ENCODE measurements at places on chromosomes 13 and 19.

GRCh38 chr19:2325281-2326046, 2.9 kb downstream of the LSM7 start:
- DNase-seq, result no peak

DNA sequence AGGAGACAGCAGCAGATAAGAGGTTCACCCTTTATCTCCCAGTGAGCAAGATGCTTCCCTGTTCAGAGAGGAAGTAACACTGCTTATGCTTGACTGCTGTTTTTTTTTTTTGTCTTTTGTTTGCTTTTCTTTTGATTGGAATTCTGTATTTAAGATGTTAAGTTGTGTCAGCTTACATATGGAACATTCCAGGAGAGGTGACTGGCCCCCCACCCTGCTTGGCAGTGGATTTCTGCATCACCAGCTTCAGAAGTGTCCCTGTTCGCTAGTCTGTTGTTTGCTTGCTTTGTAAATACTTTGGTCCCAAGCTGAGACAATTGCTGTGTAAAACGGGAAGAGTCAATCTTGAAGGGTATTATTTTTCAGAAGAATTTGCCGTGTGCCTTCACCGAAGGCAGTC, 43.0 kb downstream of the IFT88 start:
- no peak for DNase-seq

DNA sequence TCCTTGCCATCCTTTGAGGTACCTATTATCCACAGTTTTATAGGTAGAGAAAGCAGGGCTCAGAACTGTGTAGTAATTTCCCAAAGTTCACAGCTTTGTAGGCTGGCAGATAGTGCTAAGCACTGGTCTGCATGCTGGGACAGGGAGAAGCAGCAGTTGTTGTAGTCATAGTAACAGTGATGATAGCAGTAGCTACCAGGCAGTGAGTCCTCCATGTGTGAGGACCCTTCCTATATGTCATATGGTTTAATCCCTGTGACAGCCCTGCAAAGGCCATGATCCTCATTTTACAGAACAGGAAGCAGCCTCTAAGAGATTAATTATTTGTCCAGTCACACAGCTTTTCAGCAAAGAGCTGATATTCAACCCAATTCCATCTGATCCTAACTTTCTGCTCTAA, 21.0 kb downstream of the SERP2 start:
- DNase-seq, result no peak

GRCh38 chr13:36000028-36000427, 131.2 kb downstream of the DCLK1 start:
- DNase-seq, result no peak

DNA sequence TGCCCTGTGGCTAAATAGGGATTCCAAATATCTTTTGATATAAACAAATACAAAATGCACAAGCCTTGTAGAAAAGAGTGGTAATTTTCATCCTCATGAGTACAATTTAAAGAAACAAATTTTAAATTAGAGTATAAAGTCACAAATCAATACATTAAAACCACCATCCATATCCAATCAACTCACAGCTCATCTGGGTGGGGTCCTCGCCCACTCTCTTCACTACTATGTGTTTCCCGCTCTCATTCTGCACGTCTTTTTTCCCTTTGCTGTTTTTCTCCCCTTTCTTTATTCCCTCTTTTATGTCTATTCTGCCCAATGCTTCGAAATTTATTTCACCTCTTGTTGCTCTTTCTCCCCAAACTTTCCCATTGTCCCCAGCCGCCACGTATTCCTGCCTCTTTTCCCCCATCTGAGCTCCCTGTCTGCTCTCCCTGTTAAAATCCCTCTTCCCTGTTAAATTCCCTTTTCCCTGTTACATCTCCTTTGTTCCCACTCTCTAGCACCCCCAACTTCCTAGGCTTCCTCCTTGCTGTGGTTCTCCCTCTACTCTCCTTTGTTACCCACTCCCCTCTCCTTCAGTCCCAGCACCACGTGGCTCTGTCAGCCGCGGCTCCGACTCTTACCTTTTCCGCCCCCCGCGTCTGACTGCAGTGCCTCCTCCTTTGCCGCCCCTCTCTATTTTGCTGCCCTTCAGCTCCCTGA, 1.3 kb downstream of the ZNF616 start:
- peak; percentile 69 for DNase-seq

DNA sequence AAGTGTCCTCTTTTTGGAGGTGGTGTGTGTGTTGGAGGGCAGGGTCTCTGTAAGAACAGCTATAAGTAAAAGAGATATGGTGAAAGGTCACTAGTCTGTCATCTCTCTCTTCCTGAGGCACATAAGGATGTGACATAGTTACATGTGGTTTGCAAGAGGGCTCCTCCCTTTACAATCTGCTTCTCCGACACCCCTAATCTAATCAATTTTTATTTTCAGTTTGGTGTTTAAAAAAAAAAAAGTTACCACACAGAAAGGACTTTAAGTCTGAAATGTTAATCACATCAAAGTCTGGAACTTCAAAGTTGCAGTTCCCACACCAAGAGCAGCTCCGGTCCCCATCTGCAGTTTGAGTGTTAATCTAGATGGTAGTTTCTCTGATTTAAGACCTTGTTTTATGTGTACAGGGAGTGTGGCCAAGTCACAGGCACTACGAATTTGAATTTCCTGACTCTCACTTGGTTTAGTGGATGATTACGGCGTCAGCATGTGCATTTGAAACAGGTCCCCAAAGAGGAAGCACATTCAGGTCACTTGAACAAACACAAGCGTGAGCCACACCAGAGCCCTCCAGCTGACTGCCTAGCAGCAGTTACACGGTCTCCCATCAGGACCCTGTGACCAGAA, 53.1 kb downstream of the FOXO1 start:
- peak; percentile 75 for DNase-seq

GRCh38 chr13:45512098-45512496, 47.4 kb downstream of the COG3 start:
- no peak for DNase-seq

GRCh38 chr13:103883164-103883563, 816.9 kb upstream of the SLC10A2 start:
- no peak for DNase-seq

- peak; percentile 7 for DNase-seq
These were observed 78.4 kb downstream of the TEX29 start for GRCh38 chr13:111398715-111399299.

DNA sequence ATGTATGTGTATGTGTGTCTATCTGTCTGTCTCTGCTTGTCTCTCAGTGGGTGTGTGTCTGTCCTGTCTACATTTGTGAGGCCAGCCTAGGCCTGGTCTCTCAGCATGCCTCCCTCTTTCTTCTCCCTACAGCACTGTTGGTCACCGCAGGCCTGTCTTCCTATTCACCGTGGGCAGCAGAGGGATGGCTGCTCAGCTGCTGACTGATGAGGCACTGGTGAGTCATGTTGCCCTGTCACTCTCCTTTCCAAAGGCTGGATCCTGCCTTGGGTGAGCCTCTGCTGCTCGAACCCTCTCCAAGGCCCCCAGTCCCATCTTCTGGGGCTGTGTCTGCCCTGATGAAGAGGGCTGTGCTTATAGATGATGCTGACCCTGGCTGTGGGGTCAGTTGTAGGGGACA, 6.3 kb downstream of the ZNF71 start:
- no peak for DNase-seq

GRCh38 chr13:45895881-45896280, 44.3 kb upstream of the SIAH3 start:
- no peak for DNase-seq

DNA sequence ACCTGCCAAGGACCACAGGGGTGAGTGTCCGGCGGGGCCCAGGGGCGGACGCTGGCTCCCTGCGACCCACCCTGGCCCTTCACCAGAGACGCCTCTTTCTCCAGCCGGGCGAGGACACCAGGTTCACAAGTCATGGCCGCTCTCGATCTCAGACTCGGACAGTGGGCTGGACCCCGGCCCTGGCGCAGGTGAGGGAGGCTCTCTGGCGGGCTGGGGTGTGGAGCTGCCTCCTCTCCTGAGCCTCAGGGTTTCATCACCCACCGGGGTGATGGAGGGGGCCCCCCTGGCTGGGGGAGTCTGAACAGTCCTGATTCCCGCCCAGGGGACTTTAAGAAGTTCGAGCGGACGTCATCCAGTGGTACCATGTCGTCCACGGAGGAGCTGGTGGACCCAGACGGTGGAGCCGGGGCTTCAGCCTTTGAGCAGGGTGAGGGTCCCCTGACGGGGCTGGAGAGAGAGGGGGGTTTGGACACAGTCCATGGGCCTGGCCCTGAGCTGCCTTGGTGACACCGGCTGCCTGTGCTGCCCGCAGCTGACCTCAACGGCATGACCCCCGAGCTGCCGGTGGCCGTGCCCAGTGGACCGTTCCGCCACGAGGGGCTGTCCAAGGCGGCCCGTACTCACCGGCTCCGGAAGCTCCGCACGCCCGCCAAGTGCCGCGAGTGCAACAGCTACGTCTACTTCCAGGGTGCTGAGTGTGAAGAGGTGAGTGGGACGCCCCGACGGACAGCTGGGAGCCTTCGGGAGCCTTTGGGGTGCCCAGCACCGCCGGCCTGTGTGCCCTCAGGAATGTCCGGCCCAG, 13.6 kb downstream of the ARHGAP45 start:
- DNase-seq, result no peak

DNA sequence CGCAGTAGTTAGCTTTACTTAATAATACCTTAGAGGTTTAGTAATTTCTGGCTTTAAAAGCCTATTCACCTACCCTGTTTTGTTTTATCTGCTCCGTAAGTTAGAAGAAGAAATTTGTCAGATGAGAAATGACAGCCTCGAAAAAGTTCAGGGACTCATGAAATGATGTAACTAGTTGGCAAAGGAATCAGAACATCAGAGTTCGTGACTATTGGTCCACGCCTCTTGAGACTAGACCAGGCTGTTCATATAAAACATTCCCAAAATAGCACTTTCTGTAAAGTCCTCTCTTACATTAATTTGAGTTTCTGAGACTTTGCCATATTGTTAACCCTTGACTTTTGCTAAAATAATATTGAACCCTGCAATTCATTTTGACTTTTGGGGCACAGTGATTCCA, 92.0 kb downstream of the HS6ST3 start:
- DNase-seq, result no peak

GRCh38 chr19:52197964-52198363, 8.1 kb downstream of the PPP2R1A start:
- no peak for DNase-seq

- DNase-seq, result no peak
These were observed 2.1 kb downstream of the EFNB2 start for GRCh38 chr13:106533101-106533942.

- no peak for DNase-seq
These were observed 55.0 kb downstream of the GPR12 start for GRCh38 chr13:26705536-26705935.

DNA sequence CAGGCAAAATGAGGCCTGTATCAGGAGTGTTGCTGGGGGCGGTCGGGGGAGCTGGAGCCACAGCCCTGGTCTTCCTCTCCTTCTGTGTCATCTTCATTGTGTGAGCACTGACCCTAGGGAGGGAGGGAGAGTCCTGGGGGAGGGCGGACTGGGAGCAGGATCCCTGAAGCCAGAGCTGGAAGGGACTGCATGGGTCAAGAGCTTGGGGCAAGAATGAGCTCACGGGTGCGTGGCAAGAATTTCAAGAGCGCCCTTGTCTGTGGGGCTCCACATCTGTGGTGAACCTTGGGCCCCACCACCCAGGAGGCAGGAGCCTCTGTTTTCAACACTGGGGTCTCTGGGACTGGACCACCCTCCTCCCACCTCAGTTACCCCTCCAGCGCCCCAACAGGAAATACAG, 4.7 kb downstream of the SIGLEC7 start:
- DNase-seq, result peak; percentile 28
